ENCODE measurements at places on chromosomes 7 and 10.

DNA sequence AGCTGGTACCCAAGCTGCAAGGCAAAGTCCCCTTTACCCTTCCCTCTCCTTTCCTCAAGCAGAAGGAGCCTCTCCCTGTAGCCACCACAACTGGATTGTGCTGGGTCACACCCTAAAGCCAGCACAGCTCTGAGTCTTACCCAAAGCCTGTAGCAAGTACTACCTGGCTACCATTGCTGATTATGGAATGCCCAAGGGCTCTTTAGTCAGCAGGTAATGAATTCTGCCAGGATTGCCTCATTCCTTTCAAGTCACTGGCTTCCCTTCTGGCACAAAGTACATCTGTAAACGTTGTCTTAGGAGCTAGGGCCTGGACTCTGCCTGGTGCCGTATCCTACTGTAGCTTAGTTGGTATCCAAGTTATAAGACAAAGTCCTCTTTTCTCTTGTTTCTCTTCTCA, 52.0 kb downstream of the FAS start:
- DNase-seq, result no peak

DNA sequence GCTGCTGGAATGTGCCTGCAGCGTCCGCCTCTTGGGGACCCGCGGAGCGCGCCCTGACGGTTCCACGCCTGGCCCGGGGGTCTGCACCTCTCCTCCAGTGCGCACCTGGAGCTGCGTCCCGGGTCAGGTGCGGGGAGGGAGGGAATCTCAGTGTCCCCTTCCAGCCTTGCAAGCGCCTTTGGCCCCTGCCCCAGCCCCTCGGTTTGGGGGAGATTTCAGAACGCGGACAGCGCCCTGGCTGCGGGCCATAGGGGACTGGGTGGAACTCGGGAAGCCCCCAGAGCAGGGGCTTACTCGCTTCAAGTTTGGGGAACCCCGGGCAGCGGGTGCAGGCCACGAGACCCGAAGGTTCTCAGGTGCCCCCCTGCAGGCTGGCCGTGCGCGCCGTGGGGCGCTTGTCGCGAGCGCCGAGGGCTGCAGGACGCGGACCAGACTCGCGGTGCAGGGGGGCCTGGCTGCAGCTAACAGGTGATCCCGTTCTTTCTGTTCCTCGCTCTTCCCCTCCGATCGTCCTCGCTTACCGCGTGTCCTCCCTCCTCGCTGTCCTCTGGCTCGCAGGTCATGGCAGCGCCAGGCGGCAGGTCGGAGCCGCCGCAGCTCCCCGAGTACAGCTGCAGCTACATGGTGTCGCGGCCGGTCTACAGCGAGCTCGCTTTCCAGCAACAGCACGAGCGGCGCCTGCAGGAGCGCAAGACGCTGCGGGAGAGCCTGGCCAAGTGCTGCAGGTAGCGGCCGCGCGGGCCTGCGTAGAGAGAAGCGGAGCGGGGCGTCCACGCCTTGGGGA, 645 bp downstream of the SLC26A4 start:
- peak; percentile 73 for DNase-seq

DNA sequence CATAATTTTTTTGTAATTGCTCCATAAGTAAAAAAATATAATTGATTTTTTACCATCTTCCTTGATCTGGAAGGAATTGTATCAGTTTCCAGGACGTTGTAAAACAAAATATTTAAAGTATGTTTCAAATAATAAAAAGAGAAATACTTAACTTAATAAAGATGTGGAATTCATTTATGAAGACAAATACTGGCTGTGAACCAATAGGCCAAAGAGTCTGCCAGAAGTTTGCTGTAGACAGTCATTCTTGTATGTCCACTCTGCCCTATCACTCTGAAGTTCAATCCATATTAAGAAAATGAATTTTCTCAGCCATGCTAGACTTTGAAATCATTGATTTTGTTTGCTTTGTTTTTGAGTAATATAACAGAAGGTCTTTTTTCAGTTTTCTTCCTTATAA, 256.4 kb downstream of the TRIL start:
- no peak for DNase-seq

- no peak for DNase-seq
These were observed 7.2 kb downstream of the TNS3 start for GRCh38 chr7:47574482-47575329.

GRCh38 chr10:125333769-125334168, 173.4 kb upstream of the CTBP2 start:
- DNase-seq, result no peak

DNA sequence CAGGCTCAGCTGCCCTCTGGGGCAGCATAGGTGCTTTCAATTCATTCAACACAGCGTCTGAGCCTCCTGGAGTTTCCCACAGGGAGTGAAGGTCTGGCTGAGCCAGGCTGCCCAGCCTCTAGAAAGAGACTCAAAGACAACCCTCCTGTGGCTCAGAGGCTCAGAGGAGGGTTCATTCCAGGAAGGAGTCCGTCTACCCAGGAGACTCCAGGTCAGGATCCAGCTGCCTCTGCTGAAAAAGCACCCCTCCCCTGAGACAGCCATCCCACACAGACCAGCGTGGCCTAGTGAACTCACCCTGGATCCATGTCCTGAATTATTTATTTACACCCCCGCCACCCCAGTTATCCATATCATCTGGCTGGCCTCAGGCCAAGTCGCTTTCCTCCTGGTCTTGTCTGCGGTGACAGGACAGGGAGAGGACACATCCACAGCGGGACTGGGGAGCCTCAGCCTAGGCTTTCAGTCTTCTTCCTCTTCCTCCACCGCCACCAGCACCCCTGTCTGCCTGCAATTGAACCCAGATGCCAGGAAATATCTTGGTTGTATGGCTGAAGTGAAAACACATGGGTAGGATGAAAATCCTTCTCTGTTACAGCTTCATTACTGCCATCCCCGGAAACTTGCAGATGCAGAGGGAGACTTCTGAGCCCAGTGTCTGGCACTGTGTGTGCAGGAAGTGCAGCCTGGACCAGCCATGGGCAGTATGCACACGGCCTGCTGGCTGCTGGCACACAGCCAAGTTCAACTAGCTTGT, 44.0 kb upstream of the COL13A1 start:
- DNase-seq, result peak; percentile 65

DNA sequence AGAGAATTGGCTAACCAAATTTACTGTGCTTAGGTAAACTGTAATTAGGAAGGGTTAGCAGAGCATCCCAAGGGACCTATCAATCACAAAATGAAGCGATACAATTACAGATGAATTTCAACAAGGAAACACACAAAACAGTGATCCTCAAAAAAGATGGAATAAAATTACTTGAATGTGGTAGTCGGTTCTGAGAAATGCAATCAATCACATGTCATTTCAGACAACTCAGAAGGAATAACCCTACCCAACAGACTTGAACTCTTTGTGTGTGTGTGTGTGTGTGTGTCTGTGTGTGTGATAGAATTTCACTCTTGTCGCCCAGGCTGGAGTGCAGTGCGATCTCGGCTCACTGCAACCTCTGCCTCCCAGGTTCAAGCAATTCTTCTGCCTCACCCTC, 43.5 kb downstream of the ST8SIA6 start:
- no peak for DNase-seq

DNA sequence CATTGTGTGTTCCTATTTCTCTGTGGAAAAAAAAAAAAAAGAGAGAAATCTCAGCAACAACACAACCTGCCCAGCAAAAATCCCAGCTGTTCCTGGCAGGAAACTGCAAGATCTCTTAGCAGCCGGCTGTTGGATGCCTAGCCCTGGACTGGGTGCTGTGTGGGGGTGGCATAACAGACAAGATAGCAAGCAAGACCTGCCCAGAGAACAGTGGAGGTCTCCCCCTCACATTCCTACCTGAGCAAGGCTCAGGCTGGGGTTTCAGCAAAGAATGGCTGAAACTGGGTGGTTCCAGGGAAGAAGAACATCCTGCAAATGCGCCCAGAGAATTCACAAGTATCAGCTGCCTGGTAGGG, 248.8 kb upstream of the ZMIZ1 start:
- DNase-seq, result no peak

DNA sequence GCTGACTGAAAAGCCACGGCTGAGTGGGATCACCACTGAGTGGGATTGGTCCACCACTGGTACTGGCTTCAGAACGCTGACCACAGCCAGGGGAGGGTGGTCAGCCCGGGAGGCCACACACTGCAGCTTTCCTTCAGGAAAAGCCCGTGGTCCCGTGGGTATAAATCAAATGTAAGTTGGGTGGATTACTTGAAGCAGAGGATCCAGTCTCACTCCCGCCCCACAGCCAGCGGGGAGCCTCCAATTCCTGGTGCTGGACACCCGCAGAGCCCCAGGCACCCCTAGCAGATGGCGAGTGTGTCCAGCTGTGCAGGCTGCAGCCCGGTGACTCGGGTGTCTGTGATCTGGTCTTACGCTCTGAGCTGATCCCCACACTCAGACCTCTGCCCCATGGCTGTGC, 231.1 kb upstream of the ZNF32 start:
- DNase-seq, result no peak

DNA sequence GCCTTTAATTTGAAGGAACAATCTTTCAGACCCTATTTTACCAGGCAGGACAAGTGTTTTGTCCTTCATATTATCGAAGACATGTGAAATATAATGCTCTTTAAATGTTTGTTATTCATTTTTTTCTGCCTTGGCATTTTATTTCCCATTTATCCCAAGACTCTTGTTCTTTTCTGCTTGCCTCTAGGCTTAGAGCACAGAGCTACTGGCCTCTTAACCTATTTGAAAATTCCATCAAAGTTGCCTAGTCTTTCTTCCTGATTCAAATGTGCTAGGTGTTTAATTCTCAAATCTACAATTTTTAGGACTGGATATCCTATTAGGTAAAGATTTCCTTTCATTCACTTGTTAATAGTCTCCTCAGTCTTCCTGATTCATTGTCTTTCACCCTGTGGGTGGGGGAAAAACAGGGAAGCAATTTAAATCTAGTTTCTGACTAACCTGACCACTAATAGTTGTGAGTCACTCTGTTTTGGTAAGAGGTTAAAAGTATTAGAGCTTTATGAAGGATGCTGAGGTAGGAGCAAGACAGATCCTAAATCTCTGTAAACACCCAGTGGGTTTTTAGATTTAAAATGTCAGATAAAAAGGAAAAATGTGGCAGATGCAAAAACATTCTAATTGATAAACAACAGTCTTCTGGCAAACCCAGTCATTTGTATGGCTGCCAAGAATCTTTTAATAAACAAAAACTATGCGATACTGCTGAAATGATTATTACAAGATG, 1.5 kb downstream of the LIPK start:
- DNase-seq, result no peak

Data from left ventricle myocardium superior (tissue), 1 donor.